Psoas muscle (tissue), 8 donors: ENCODE measurements at places on chromosomes 6 and 20.

GRCh38 chr20:38050686-38051085, 17.1 kb downstream of the RPRD1B start:
- no peak for DNase-seq

DNA sequence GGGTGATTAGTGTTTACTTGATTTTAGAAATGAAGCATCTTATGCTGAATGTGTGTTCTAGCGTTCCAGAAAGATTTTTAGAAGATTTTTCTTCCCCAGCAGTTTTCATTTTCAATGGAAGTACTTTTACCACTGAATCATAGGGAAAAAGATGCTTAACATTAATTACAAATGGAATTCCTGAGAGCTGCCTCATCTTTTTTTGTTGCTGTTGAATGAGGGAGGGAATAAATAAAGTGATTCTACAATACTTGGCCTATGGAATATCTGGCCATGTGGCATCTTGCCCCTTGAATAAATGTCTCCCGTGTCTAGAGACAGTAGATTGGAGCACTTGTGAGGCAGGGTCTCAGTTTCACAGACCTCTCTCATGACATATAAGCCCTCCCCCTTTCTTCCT, 44.1 kb upstream of the SLC22A1 start:
- no peak for DNase-seq

- DNase-seq = no peak
Observed at GRCh38 chr20:49288784-49289696, 11.2 kb upstream of the ZNFX1 start.

DNA sequence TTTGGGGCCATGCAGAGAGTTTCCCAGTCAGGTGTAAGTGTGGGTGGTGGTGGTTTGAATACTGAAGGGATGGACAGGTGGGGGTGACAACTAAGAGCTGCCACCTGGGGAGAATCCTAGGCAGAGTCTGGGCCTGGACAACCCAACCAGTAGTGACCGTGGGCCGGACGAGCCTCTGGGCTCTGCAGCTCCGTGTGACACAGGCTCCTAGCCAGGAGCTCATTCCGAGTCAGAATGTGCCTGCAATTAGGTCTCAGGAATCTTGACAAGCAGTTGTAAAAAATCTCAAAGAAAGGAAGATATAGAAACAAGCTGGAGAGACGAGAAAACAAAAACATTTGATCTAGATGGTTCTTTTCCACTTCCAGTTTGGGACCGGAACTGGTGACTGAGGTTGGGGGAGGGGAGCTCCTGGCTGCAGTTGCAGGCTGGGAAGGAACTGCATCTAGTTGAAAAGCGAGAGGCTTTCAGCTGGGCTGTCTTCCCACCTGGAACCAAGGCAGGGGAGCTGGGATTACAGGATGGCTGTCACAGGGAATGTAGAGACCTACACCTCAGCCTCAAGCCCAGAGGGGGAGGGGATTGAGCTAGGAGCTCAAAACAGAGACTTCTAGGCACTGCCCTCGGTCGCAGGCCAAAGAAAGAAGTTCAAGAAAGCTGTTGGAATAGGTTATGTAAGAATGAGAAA, 156.9 kb downstream of the PAX1 start:
- DNase-seq = no peak

DNA sequence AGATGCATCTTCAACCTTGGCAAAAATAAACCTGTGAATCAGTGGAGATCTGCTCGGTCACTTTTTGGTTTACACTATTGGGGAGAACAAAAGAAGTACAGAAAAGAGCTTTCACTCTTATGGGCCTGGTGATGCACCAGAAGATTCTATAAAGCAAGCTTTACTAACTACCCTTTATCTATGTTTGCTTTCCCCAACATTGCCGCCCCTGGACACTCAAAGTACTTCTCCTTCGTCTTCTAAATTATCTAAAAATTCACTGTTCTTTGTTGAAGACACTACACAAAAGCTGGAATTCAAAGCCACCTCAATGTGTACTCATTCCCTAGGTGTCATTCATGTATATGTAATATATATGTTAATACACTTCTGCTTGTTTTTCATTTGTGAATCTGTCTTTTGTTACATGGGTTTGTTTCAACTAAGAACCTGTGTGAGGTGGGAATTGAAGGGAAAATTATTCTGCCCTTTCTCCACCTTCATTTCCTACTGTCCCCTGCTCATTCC, 97.9 kb upstream of the BTN3A2 start:
- DNase-seq = no peak
